RKO (cell line): ENCODE measurements at places on chromosomes 4 and X.

DNA sequence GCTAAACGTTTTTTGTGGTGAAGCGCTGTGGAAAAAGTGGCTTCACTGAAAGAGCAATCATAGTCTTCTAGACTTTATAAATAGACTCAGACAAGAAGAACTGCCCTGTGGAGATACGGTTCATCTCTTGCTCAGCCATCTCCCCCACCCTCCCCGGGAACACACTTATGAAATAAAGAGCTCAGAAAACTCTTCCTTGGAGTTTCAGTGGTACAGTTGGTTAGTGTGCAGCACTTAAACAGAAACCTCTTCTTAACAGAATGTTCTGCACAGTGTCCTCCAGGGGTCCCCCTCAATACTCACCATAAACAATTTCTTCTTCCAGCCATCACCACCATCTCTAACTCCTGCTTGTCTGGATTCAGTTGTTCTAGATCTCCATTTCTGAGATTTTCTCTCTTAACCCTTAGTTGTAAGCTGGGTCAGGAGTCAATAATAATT, 313.0 kb downstream of the ARHGAP10 start:
- DNase-seq: no peak

- no peak for DNase-seq
Observed at GRCh38 chr4:3530051-3530450, 2.2 kb downstream of the LRPAP1 start.

DNA sequence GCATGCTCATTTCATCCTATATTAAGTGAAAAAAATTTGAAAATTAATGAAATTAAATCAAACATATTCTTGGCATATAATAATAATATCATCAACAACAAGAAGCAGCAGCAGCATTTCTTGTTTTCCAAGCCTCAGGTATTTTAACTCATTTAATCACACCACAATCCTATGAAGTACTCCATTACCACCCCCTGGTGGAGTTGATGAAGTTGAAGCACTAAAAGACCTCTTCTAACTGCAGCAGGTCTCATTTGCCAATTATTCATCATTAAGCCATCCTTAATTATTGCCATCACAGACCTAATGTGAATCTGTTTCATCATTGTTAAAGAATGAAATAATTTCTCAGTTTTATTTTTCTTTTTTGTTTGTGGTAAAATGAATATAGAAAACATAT, 801.4 kb upstream of the GRID2 start:
- no peak for DNase-seq

- DNase-seq: no peak
Observed at GRCh38 chr4:53307819-53308780, 57.8 kb downstream of the SCFD2 start.

DNA sequence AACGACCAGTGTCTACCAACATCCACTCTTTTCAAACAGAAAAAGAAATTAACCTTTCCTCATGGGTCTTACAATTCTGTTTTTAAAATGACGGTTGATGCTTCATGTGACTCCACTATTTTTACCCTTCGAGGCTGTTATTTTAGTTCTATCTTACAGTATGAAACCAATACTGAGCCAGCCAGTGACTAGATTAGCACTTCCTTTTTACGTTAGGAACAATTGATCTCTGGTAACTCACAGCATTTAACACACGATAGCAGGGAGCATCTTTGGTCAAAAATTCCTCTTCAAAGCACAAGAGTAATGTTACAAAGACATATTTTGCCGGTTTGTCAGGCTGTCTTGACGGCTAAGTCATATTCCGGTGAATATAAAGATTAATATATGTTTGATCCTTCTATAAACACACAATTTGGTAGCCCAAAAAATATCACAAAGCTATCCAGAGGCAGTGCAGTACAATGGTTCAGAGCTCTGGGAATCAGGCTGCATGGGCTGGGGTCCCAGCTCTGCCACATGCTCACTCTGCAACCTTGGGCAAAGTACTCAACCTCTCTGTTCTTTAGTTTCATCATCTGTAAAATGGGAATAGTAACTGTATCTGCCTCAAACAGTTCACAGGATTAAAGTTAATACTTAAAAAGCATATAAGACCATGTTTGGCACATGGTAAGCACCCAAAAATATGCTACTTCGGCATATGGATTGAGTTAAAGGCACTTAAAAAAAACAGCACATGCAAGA, 62.9 kb upstream of the TXK start:
- DNase-seq: no peak

DNA sequence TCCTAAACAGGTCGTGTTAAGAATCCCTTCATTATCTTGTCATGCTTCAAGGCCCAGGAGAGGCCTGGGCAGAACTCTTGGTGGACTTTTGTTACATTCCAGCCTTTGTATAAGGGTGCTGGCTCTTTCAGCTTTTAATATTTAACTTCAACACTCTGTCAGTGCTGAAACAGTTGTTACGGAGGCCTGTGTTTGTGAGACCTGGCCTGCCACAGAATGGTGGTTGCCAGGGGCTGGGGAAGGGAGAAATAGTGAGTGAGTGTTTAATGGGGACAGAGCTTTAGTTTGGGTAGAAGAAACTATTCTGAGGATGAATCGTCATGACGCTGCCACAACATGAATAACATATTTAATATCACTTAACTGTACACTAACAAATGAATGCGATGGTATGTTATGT, 1027.6 kb upstream of the PRKX start:
- no peak for DNase-seq

DNA sequence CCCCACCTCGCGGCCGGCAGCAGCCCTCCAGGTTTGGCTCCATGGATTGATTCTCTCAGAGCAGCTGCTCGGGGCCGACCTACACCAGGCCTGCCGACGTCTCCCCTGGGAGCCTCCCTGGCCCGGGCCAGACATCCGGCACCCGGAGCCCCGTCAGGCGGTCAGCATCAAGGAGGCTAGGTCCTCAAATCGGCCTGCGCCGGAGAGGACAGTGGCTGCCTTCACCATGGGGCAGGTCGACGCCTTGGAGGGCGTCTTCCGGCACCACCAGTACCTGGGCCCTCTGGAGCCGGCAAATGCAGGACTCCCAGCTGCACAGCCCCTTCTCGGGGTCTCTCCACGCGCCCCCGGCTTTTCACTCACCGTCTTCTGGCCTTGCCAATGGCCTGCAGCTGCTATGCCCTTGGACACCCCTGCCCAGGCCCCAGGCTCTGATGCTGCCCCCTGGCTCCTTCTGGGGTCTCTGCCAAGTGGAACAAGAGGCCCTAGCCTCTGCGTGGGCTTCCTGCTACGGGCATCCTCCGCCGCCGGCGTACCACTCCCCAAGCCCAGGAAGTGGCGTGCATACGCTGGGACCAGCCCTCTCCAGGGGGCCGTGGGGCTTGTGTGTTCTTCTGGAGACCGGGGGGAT, 341.8 kb downstream of the MAGEB5 start:
- no peak for DNase-seq

DNA sequence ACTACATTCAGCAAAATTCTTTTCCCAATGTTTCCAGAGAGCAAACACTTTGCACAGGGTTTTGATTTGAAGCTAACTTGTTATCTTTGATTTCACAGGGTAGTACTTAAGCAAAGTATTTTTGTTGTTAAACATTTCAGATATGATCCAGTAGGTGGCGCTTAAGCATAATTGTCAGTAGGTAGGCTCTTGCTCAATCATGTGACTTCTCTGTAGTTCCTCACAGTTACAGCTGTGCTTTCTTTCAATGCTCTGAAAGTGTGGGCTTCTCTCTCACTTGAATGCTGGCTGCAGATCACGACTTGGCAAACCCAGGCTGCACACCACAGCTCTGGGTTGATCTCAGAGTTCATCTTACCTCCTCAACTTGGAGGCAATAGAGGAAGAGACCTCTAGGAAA, 1016.5 kb downstream of the SH3BGRL start:
- peak; percentile 81 for DNase-seq

DNA sequence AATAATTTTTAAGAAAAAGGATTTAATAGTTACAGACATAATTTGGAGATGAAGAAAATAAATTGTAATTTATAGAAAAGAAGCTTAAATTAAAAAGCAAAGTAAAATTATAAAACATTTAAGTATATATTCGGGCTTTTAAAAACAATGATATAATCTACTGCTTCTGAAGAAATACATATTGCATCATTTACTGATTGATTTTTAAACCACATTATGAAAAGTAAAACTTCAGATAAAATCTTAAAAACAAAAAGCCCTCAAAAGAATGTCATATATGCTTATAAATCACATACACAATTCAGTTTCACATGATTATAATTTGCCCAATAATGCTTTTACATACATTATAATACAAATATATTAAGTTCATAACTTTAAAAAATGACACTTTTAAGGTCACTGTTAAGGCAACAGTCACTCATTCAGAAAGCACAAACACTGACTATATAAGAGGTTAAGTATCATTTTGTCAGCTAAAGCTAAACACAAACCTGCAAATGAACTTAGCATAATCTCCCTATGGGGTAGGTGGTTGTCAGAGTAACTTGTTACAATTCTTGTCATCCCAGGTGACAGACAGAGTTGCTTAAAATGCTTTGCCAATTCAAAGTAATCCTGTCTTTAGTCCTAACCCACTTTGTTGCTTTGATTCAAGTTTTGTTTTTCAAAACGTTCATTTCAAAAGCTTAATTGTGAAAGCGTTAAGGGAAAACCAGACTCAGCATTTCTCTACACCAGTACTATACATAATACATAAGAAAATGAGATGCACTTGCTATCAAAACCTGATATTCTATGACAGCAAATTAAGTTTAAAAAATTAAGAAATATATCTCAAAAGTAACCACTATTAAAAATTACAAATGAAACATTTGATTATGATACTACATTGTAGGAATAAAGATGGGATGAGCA, 90.6 kb upstream of the MAB21L2 start:
- DNase-seq: no peak

DNA sequence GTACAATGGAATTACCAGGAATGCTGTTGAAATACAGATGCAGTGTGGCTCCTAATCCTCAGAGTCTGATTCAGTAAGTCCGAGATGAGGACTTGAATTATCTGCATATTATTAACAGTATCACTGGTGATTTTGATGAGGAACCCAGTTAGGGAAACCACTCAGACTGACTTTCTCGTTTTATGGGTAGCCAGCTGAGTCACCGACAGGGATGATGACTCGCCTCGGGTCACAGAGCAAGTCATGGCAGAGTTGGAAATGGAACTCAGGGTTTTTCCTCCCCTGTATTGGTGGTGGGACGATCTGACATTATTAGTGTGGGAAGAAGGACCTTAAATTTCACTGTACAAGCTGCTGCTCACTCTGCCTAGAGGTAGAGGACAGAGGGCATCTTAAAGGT, 51.3 kb downstream of the RTL9 start:
- peak; percentile 70 for DNase-seq

DNA sequence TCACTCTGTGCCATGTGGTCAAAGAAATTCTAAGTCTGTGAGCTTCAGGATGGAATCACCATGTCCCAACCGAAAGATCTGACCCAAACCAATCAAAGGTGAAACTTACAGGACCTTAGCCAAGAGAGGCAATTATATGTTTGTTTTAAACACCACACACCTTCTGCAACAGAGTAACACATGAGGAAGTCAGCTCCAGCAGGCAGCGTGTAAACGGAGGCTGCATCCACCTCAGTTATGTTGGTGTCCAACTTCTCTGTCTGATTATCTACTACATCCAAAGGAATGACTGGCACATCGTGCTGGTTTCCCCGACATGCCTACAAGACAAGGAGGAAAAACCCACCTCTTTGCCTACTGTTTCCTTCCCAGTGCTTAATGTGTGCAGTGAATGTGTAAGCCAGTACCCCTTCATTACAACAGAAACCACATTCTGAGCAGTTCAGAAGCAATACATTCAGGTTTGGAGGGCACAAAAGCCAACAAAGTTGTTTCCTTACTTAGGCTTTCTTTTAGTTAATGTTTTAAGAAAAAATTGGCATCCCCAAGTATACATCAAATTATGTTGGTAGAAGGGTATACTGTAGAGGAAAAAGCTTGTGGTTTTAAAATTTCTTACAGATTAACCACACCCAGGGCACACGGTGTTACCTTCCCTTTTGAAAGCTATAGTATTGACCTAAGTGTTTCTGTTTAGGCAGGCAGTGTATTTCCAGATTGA, 12.4 kb downstream of the CASP6 start:
- DNase-seq: no peak

GRCh38 chr4:86092684-86093083, 267.2 kb downstream of the MAPK10 start:
- DNase-seq: peak; percentile 56

DNA sequence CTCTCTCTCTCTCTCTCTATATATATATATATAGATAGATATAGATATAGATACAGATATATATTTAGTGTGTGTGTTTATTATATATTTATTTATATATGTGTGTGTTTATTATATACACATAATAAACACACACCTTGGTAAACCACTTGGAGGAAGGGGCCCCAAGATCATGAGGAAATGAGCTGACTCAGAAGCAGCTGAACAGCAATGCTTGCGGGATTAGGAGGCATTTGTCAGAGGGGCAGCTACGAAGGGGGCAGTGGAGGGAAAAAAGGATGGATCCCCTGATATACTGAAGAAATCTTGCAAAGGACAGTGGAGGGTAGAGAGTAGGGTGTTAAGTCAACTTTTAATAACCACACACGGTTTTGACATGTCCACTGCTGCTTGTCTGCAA, 120.0 kb upstream of the SORBS2 start:
- no peak for DNase-seq

GRCh38 chrX:148658115-148658730, 157.8 kb downstream of the AFF2 start:
- no peak for DNase-seq

DNA sequence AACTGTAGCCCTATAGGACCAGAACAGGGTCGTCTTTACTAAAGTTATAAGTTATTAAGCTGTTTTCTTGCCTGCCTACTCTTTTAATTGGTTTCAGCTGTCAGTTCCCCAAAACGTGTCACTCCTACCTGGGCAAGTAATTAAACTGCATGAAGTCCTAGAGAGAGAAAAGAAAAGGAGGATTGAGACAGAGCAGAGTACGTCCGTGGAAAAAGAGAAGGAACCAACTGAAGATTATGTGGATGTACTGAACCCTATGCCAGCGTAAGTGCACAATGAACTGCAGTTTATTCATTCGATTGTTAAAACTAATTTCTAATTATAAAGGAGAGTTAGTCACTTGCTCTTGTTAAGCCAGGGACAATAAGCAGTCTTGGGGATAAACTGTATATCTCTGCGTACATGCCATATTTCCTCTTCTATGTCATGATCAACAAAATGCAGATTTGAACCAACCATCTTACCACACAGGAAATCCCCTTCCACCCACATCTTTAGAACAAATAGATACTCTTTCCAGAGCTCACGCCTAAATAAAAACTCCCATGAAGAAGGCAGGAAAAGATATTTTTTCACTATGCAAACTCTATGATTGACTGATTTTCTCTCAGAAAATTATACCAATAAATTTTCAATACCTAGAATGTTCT, 22.8 kb downstream of the STAP1 start:
- DNase-seq: no peak

DNA sequence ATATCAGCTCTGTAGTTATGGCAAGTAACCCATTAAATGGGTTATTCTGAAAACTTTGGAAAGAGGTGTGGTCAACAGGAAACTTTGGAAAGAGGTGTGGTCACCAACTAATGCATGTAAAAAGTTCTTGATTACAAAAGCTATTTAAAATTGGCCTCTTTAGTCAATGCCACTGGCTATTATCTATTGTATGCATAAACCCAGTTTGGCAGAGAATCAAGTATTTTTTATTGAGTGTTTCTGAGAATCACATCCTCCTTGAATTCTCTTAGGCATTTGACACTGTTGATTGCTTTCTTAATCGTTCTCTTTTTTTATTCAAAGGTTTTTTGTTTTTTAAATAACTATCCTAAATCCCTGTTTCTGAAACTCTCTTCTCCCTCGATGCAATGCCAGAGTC, 7.5 kb downstream of the P2RY4 start:
- DNase-seq: no peak
